Left hindlimb (tissue), 1 donor: ENCODE measurements at places on chromosomes 2 and 18.

DNA sequence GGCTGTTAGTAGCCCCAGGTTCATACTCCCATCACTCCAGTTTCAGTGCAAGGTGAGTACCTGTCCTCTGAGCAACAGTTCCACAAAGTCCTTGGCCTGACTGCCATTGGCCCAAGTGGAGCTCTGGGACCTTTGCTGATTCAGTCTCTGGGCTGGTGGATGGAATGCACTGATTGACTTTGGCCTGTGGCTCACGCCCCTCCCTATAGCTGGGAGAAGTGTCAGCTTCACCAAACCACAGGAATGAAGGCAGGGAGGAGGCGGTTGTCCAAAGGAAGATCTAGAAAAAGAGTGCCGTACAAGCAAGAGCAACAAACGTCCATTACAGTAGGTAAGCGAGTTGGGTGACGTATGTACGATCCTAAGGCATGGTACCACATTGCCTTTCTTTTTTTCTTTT, 34.0 kb downstream of the QPCT start:
- no peak for DNase-seq

DNA sequence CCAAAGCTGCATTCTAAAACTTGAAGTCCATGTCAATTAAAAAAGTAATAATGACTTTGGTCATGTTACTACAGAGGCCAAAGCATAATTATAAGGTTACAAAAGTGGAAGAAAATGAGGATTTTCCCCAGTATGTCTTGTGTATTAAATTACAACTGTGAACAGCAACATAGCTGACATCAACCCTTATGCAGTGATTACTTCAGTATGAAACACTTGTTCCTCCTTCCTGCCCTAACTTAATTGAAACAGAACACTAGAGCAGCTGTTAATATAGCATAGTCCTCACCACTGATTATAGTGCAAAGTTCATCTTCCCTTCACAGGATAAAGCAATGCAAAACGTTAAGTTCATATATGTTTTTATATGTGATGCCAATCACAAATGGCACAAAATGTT, 29.9 kb downstream of the EPB41L3 start:
- DNase-seq = no peak

DNA sequence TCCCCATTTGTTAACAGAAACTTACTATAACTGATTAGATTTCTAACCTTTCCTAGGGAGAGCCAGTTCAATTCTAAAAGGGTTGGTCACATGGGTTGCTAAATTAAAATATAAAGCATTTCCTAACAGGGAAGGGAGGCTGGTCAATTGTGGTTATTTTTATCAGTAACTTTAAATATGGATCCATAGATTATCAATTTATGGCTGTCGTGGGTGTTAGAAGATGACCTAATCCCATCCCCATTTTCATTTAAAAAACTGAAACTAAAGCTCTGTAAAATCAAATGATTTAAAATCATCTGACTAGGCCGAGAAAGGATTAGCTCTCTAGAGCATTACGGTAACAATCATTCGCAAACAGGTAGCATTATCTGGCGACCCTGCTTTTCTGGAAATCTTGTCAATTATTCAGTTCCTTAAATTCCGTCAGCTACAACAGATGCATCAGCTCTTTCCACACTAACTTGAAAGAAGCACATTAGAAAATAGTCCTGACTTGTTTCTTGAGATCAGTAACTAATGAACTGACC, 953 bp upstream of the HNRNPA3 start:
- no peak for DNase-seq

GRCh38 chr2:61993422-61994024, 88.0 kb downstream of the COMMD1 start:
- no peak for DNase-seq

- DNase-seq = no peak
Observed at GRCh38 chr2:159882130-159882745, 84.2 kb upstream of the CD302 start.

DNA sequence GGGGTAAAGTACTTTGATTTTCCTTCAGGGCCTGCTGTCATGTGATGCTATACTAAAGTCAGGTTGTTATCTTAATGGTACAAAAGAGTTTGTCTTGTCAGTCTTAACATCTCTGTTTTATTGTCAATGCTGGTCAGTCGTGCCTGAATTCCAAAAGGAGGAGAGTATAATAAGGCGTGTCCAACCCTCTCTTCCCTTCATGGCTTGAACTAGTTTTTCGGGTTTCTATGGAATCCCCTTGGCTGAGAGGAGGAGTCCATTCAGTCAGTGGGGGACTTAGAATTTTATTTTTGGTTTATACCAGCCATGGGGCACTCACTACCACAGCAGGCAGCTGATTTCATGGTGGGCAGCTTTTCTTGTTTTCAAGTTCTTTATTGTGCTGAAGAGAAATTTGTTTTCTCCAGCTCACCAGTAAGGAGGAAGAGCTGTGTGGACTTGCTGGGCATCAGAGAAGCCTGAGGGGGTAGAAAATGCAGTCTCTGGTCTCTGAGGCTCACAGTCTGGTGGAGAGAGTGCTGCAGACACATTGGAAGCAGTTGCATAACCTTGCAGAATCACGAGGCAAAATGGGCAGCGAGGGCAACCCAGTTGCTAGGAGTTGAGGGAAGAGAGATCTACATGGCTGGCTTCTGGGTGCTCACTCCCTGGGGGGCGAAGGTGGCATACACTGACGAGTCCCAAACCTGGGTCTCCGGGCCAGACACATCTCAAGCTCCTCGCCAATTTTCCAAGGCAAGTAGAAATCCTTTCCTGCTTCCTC, 193.1 kb downstream of the ZBTB7C start:
- DNase-seq = no peak

- DNase-seq = no peak
Observed at GRCh38 chr2:19409046-19409445, 50.6 kb upstream of the OSR1 start.

GRCh38 chr2:168848225-168848624, 42.0 kb downstream of the SPC25 start:
- no peak for DNase-seq

- no peak for DNase-seq
Observed at GRCh38 chr2:10978090-10978670, 66.4 kb downstream of the KCNF1 start.

DNA sequence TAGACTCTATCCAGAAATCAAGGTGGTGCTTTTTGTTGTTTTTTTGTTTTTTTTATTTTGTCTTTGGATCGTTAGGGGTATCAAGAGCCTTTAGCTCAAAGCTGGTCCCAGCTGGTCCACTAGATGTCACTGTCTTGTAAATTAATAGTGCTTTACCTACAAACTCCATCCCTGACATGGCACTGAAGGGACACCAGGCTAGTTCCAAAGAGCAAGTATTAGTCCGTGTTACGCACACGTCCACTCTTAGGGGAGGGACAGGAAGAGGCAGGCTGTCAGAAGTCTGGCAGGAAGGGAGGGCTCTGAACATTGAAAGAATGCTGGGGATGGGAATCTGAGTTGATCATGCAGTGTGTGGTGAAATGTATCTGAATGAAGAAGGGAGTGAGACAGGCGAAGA, 85.9 kb upstream of the CCBE1 start:
- no peak for DNase-seq

DNA sequence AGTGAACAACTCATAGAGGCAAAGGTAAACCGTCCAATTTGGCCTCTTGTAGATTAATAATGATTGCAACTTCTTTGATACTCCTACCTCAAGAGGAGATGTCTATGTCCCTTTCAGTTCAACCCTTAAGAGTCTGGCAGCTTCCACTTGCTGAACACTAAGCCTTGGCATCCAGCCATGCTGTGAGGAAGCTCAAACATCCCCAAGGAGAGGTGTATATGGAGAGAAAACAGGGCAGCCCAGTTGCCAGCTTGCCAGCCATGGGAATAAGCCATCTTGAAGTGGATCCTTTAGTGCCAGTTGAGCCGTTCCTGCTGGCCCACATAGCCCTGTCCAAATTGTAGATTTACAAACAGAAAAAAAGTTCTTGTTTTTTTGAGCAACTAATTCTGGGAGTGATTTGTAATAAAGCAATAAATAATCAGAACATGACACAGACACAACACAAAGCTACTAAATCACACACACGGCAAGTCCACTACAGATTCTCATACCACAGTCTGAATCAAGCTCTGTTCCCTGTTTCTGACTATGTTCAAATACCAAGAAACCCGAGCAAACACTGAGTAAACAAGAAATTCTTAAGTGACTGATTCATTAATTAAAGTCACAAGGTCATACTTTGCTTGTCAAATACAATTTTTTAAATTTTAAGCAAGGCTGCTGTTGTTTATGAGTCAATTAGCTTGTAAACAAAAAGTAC, 96.1 kb downstream of the PID1 start:
- DNase-seq = no peak

DNA sequence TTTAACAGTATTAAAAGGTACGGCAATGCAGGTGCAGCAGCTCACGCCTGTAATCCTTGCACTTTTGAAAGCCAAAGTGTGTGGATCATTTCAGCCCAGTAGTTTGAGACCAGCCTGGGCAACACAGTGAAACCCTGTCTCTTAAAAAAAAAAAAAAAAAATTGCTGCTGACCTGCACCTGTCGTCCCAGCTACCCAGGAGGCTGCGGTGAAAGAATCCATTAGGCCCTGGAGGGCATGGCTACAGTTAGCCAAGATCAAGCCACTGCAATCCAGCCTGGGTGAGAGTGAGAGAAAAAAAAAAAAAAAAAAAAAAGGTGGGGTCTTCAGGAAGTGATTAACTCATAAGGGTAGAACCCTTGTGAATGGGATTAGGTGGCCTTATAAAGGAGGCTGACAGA, 12.8 kb downstream of the CUL3 start:
- no peak for DNase-seq

DNA sequence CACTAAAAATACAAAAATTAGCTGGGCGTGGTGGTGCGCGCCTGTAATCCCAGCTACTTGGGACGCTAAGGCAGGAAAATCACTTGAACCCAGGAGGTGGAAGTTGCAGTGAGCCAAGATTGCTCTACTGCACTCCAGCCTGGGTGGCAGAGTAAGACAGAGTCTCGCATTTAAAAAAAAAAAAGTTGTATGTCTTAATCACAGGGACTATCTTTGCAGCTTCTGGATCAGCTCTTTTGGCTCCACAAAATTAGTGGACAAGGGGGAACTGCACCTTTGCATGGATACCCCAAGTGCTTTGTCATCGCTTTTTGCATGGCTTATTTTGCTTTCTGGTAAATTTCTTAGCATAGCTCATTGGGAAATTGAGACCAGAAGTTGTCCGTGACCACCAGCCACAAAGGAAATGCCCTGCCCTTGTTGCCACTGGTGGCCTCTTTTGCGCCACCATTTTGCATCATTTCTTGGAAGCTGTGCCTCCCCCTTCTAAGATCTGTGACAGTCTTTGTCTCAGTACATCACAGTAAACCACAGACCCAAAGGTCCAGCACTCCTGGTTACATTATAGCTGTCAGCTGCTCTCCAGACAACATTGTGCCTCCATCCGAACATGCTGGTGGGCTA, 43.9 kb upstream of the PCBP1 start:
- DNase-seq = no peak

GRCh38 chr18:11178951-11179549, 29.7 kb upstream of the PIEZO2 start:
- DNase-seq = no peak

GRCh38 chr2:61376211-61376610, 94.7 kb downstream of the USP34 start:
- DNase-seq = no peak

- no peak for DNase-seq
Observed at GRCh38 chr2:96817882-96818281, 1.8 kb downstream of the CNNM3 start.

DNA sequence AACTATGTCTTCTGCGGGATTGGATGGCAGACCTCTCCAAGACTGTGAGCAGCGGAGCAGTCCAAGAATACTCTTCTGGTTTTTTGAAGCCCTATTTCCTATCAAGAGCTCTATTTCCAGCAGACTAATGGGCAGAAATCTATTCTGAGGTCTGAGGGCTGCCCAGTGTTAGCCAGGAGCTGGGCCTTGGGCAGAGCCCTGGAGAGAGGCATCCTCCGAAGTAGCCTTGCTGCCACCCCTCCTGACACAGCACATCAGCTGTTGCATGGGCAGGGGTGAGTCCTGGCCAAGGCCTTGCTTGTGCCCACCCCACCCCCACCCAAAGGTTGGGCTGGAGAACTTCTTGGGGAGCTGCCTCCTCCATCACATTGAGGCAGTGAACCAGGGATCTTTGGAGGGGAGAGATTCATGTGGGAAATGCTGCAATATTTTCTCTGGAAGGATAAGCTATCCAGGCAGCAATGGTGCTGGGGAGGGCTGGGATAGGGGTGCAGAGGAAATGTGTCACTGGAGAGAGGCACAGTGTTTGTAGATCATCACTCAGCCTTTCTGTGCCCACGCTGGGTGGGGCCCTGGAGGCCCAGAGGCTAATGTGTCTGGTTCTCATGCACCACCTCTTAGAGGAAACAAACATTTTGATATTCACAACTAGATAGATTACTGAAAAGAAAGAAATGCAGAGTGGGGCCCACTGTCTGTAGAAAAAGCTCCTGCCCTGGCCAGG, 104.7 kb downstream of the VSNL1 start:
- no peak for DNase-seq

DNA sequence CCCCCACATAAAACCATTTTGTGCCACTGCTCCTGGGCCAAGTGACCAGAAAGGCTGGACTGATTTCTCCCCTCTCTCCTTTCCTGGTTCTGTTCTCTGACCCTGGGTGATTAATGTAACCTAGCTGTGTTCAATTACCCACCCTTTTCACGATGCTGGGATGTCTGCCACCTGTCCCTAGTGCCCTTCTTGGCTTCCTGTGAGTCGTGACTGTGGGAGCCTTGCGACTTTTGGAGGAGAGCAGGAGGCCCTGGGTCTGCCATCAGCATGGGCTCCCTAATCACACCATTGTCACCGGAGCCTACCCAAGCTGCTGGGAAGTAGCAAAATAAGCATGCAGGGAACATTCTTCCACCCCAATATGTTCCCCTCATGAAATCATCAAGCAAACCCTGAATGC, 38.3 kb downstream of the SRSF7 start:
- no peak for DNase-seq

DNA sequence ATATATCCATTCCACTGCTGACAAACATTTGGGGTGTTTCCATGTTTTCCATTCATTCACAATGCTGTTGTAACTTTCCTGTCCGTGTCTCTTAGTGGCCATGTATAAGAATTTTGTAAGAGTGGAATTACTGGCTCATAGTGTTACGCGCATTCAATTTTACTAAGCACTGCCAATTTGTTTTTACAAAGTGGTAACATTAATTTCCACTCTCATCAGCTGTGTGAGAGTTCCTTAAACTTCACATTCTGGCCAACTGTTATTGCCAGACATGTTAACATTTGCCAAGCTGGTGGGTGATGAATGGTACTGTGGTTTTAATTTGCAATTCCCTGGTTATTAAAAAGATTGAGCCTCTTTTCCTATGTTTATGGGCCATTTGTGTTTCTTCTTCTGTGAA, 134.2 kb downstream of the DTNB start:
- no peak for DNase-seq

GRCh38 chr2:164024396-164024795, 288.6 kb upstream of the FIGN start:
- no peak for DNase-seq

GRCh38 chr2:210727549-210727948, 171.2 kb downstream of the CPS1 start:
- DNase-seq = no peak

GRCh38 chr18:28514699-28515098, 337.8 kb upstream of the CDH2 start:
- DNase-seq = no peak

- DNase-seq = no peak
Observed at GRCh38 chr2:105237045-105237765, 4.3 kb upstream of the GPR45 start.

GRCh38 chr18:64650068-64650467, 501.2 kb upstream of the LINC00305 start:
- DNase-seq = no peak
